ENCODE measurements at places on chromosomes 3 and 15. TPM values are rescaled to one million over a fixed set of nuclear protein-coding genes. Genes with fewer than 3 reads are reported as not detected.

Gene C3orf49
- total RNA-seq, result not detected

Gene TERB2
- total RNA-seq, result not detected

Gene SLC22A13
- total RNA-seq, result 6.1 TPM

Gene ALPK3
- 20.2 TPM for total RNA-seq

Gene CAMKV
- 0.18 TPM for total RNA-seq
